ENCODE measurements at places on chromosomes 1 and 21.

- no peak for DNase-seq
These were observed 34.8 kb upstream of the IKBKE start for GRCh38 chr1:206435445-206435844.

- no peak for DNase-seq
These were observed 373.2 kb upstream of the DAB1 start for GRCh38 chr1:57797084-57797483.

GRCh38 chr1:68111519-68112436 is 61.4 kb upstream of the DIRAS3 start:
- DNase-seq: peak; percentile 82

DNA sequence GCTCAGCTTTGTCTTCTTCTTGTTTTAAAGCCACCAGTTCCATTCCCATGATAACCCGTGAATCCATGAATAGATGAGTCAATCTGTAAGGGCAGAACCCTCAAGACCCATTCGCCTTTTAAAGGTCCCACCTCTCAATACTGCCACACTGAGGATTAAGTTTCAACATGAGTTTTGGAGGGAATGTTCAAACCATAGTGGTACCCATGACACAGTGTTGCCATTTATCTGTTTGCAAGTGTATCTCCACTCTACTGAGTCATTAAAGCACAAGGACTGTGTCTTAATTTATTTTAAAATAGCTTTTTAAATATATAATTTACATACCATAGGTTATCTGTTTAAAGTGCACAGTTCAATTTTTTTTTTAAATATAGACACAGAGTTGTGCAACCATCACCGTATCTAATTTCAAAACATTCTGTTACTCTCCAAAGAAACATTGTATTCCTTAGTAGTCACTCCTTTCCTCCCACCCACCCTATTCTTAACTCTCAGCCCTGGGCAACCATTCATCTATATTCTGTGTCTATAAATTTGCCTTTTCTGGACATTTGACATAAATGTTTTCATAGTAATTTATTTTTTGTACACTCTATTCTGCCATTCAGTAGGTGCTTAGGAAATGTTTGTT is 4.8 kb upstream of the IL24 start:
- DNase-seq: no peak

- DNase-seq: no peak
These were observed 42.7 kb downstream of the GJA5 start for GRCh38 chr1:147717706-147718097.

DNA sequence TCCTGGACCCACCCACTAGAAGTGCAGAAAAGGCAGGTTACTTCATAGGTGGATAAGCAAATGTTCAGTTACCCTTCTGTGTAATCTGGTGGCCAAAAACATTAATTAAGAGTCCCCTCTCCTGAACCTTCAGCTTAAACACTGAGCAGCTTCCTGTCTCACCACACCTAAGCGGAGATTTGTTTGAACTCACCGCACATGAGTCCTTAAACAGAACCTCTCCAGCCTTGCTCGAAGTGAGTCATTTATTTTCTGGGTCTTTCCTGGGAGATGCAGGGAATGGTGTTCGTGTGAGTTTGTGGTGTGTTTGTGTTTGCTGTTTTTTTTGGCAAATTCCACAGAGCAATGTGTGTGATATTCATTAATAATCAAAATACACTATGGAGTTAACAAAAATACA is 7.6 kb upstream of the FNBP1L start:
- DNase-seq: no peak

DNA sequence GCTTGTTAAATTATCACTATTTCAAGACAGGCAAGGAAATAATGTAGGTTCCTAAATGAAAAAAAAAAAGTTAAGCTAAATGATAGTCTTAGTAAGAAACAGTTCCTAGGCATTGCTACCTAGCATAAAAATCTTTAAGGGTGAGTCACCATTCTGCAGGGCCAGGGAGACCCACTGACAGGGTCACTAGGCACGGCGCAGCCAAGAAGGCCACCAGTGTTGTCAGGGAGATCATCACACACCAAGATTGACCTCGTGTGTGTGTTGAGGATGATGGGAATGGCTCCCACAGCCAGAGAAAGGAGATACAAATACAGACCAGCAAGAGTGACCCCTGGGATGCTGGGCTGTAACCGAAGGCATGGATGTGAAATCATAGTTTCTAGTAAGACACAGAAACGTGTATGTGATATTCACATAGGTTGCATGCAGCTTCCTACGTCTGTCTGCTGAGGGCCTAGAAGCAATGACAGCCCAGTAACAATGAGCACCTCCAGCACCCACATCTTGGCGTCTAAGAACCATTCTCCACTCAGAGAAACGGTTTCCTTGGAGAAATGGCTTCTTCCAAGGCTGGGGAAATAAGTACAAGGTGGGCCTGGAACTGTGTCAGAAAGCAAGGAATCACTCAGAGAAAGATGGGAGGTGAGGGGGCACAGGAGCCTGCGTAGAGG is 29.1 kb downstream of the RIPK4 start:
- no peak for DNase-seq

DNA sequence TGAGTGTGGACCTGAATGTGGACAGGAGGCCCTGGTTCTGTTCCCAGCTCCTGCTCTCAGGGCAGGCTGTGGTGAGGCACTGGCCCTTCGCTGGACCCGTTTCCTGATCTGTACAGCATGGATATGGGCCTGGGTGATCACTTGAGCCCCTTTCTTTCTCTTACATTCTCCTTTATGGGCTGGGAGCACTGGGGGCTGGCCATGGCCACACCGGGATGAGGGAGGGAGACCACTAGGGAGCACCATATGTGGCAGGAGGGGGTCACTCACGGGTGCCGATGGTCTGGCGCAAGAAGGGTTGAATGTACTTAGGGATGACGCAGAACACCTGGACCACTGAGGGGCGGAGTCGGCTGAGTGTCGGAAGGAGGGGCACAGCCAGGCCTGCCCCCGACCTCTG is 2.7 kb downstream of the DCST2 start:
- no peak for DNase-seq

DNA sequence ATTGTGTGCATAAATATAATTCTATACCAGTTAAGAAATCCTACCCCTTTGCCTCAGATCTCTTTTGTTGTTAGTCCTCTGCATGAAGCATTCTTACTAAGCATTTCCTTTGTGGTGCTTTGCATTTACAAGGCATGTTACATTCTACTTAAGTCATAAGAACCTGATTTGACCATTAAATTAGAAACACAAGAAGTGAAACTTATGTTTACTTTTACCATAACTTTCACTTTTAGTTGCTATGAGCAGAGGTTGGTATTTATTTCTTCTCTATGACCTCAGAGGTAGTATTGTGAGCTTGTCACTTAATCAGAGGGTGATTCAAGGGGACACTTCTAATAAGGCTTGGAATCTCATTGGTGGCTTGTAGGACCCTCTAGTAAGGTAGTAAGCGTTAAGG is 9.0 kb downstream of the FAM20B start:
- no peak for DNase-seq
